ENCODE measurements at places on chromosomes 6 and 20. TPM values are rescaled to one million over a fixed set of nuclear protein-coding genes. Genes with fewer than 3 reads are reported as not detected.

GRCh38 chr20:1075616-1076015 lies 42.8 kb upstream of the PSMF1 start:
- H3K4me3 ChIP-seq: no peak overlapping the region
- no peak for DNase-seq
- no peaks in the 10 kb centered on the region for H3K36me3 ChIP-seq
- H3K27ac ChIP-seq: no peak overlapping the region

Gene TNFRSF6B
- not detected for total RNA-seq

GRCh38 chr20:36093025-36093803 lies 61.3 kb upstream of the EPB41L1 start:
- no peak overlapping the region for H3K27ac ChIP-seq
- peak; percentile 37 for DNase-seq
- H3K27me3 ChIP-seq: peaks cover 20% of the 10 kb centered on the region

DNA sequence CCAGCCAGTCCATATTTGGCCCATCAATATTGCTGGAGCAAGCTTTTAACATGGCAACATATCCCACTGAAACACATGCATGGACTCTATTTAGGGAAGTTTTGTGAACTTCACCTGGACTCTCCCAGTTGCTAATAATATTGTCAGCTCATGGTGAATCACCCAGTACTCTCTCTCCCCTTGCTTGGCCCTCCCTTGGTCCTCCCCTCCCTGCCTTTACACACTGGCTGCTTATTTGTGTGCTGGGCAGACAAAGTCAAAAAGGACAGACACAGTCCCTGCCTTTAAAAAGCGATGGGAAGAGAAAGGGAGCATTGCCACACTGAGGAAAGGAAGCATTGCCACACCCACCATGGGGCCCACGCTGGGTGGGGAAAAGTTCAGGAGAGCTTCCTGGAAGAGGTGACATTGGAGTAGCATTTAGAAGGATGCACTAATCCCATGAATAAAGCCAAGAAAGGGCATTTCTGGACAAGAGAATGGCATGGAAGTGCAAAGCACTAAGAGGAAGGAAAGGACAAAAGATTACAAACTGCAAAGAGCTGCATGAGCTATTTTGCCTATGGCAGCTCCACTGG lies 143.4 kb upstream of the EXOC2 start:
- H3K27me3 ChIP-seq: no peaks in the 10 kb centered on the region
- no peak overlapping the region for H3K27ac ChIP-seq
- no peaks in the 10 kb centered on the region for H3K36me3 ChIP-seq

Gene HLA-DRB5
- total RNA-seq: 1.9 TPM

Gene ADTRP
- total RNA-seq: 8.0 TPM

DNA sequence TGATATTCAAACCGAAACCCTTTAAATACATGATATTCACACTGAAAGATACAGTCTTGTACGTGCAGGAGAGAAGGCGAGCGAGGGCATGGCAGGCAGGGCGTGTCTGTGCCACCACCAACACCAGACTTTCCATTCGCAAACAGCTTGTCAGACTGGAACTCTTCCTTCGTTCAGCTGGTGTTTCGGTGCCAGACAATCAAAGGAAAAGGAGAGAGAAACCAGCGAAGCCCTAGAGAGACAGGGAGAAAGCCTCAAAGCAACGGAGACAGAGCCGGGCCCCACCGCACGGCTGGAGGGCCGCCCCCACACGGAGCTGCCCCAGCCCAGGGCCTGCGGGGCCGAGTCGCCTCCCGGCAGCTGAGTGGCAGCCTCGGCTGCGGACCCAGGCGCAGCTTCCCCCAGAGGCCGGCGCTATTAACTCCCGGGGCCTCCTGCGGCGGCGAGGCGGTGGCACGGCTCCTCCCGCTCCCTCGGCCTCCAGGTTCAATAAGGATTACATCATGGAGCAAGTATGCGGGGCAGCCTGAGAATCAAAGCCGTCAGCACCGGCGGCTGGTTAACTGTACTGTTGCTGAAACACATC lies 32.1 kb upstream of the NR2E1 start:
- no peak overlapping the region for H3K4me3 ChIP-seq
- H3K4me1 ChIP-seq: peaks cover 13% of the 10 kb centered on the region
- H3K36me3 ChIP-seq: no peaks in the 10 kb centered on the region
- H3K27ac ChIP-seq: no peak overlapping the region

Gene CST3
- total RNA-seq: 8.1 TPM

DNA sequence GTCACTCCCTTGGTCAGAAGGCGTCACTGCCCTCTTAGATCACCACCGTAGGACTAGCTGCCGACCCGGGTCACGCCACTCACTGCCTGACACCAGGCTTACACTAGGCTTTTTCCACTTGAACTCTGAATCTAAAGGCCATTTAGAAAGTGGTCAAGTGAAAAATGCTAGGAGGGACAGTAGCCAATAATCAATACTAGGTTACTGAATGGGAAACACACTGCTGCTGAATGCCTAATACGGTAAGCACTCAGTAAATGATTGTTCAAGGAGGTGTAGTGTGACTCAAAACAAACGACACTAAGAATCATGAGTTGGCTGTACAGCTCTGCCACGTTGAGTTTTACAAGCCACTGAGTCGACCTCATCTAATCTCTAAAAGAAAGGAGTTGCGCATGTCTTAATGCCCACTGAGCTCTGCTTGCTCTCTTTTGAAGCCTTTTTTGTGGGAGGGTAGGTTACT lies 760 bp upstream of the IBTK start:
- H3K36me3 ChIP-seq: no peaks in the 10 kb centered on the region
- peak overlapping the region; percentile 91 for H3K4me3 ChIP-seq
- H3K27ac ChIP-seq: peak overlapping the region; percentile 88

DNA sequence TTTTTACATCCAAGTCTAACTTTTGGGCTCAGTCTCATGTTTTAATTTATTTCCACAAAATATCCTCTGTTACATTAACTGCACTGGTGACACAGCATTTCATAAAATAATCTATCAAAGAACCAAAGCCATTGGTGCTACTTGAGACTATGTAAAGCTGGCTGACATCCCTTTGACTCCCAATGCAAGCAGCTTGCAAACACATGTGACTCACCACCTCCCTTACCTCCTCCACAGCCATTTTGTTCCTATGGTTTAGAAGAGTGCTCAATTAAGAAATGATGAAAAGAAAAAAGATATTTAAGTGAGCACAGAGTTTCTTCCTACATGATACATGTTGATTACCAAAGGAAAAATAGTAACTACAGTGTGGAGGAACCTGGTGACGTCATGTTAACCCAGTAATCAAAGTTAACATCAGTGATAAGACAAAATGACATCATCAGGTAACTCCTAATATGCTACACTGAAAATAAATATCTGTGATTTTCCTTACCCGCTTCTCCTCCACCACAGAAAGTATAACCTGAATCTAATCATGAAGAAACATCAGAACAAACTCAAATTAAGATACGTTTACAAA lies 53.3 kb upstream of the LGSN start:
- no peak overlapping the region for H3K4me3 ChIP-seq
- no peaks in the 10 kb centered on the region for H3K27me3 ChIP-seq
- H3K4me1 ChIP-seq: no peaks in the 10 kb centered on the region
- no peak for DNase-seq
- no peaks in the 10 kb centered on the region for H3K36me3 ChIP-seq

- H3K27ac ChIP-seq: no peak overlapping the region
- H3K27me3 ChIP-seq: no peaks in the 10 kb centered on the region
- H3K4me1 ChIP-seq: no peaks in the 10 kb centered on the region
- no peak for DNase-seq
Measured at GRCh38 chr20:54112221-54112884, 42.0 kb upstream of the BCAS1 start.

DNA sequence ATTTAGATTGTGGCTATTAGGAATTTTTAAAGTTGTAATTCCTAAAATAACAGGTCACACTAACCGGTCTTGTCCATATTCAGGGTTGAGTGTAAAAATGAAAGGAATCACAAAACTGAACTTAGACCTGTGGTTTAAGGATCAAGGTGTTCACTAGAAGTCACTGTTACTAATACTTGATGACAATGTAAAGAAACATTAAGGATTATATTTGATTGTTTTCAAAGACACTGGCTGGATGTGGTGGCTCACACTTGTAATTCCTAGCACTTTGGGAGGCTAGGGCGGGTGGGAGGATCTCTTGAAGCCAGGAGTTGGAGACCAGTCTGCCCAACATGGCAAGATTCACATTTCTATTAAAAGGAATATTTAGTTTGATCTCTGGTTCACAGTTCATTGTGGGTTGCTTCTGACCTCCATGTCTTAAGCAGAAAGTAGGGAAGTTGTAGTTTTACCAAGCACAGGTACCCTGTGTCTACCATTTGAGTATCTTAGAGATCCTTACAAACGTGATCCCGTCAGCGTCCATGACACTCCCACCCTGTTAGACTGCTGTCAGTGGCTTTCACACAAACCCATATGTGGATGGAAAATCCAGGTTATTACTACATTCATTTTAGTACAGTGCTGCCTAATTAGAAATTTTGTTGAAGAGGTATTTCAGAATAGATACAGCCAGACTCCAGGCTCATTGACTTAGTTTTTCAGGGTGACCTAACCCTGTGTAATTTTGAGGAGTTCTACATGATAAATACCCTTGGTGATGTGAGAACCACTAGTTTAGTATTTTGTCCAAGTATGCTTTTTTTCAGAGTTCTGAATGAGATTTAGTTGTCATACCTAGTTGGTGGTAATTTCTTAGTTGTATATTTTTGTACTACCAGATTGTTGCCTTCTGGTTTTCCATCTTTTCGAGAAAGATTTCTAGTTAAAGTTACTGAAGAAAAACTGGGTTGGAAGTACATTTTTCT lies 10.2 kb downstream of the SRSF3 start:
- H3K27me3 ChIP-seq: no peaks in the 10 kb centered on the region
- peaks cover 82% of the 10 kb centered on the region for H3K36me3 ChIP-seq
- H3K4me1 ChIP-seq: peaks cover 96% of the 10 kb centered on the region
- peak overlapping the region; percentile 35 for H3K27ac ChIP-seq
- no peak for DNase-seq

- H3K36me3 ChIP-seq: no peaks in the 10 kb centered on the region
- H3K4me1 ChIP-seq: no peaks in the 10 kb centered on the region
- H3K4me3 ChIP-seq: no peak overlapping the region
- H3K27ac ChIP-seq: no peak overlapping the region
- H3K27me3 ChIP-seq: no peaks in the 10 kb centered on the region
- no peak for DNase-seq
Measured at GRCh38 chr6:162177746-162178145, 549.8 kb downstream of the PRKN start.

Gene HEY2
- 0.14 TPM for total RNA-seq

Gene APMAP
- total RNA-seq: 48.4 TPM

DNA sequence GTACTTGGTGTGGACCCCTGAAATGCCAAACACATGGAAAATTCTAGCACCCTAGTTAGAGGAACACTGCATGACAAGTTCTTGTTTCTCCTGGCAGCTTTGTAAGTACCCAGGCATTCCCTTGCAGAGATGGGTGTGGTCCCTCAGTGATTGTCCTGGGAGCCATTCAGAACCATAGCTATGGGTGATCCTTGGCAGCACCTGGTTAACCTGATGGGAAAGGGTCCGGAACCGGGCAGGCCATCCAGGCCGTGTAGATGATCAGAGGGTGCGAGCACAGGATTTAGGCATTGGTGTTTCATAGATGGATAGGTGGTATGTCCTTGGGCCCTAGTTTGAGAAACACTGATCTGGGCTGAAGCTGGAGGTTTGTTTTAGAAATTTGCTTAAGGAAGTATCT lies 95.8 kb downstream of the RPP40 start:
- no peaks in the 10 kb centered on the region for H3K27me3 ChIP-seq
- peaks cover 12% of the 10 kb centered on the region for H3K4me1 ChIP-seq
- H3K4me3 ChIP-seq: no peak overlapping the region
- no peak for DNase-seq
- H3K27ac ChIP-seq: no peak overlapping the region

DNA sequence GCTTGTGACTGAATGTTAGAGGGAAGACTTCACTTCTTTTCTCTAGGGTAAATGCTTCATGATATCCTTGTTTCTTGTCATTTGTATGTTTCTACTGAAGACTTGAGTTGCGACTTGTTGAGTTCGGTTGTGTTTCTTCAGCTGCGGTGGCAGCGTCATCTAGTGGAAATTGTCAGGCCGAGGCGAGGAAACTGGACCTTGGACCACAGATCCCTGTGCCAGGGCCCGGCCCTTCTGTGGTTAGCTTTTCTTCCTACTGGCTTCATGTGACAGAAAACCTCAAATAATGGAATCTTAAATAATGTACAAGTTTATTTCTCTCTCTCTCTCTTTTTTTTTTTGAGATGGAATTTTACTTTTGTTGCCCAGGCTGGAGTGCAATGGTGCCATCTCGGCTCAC lies 12.4 kb downstream of the MTHFD1L start:
- no peaks in the 10 kb centered on the region for H3K4me1 ChIP-seq
- no peak overlapping the region for H3K4me3 ChIP-seq
- H3K27me3 ChIP-seq: no peaks in the 10 kb centered on the region
- H3K27ac ChIP-seq: no peak overlapping the region
- H3K36me3 ChIP-seq: no peaks in the 10 kb centered on the region
- no peak for DNase-seq

DNA sequence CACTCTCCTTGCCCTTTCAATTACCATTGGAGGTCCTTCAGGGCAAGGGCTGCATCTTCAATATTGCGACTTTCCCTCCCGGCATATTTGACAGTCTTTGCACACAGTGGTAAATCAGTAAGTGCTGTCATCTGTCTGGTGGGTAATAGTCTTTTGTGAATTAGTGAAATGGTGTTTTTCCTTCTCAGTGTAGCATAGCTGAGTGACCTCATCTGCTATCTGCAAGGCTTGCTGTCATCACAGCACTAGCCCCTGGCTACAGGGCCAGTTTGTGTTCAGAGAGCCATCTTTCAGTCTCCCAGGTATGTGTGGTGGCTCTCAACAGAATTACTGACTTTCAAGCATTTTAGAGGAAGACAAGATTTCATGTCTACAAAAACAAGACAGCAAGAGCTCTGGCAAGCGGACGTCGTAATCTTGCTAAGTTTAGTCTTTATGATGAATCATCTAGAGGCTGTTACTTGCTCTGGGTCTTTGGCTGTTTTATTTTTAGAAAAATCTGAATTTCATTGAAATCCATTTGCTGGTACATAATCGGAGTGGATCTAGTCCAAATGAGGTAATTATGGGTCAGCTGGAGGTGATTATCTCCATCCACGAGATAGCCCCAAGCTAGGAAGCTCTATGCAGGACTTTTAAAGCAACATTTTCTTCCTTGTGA lies 528.9 kb downstream of the EPM2A start:
- no peak overlapping the region for H3K4me3 ChIP-seq
- DNase-seq: no peak
- no peak overlapping the region for H3K27ac ChIP-seq
- H3K4me1 ChIP-seq: no peaks in the 10 kb centered on the region
- H3K36me3 ChIP-seq: no peaks in the 10 kb centered on the region
- no peaks in the 10 kb centered on the region for H3K27me3 ChIP-seq

DNA sequence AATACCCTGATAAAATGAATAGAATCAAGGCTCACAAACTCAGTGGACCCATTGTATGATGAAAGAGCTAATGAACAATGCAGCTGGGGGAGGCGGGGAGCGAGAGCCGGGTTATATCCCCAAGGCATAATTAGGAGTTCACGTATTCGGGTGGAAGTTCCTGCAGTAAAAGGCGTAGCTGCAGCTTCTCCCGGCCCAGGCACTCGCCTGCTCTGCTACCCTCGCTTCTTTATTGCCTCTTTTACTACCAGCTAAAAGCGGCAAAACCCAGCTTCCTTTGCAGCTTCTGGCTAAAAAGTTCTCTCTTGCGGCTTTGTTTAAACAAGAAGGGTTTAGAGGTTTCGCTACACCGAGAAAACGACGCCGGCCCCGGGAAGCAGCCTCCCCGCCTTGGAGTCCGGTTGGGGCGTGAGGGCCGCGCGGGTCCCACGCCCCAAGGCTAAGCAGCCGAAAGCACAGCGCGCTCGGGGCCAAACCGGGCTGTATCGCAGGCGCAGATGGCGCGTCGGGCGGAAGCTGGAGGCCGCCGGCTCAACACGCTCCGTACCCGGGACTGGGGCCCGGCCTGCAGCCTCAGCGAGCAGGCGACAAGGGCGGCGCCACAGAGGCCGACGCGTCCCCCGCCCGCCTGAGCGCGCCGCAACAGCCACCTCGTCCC lies 1.6 kb downstream of the ZBTB2 start:
- DNase-seq: no peak
- peaks cover 71% of the 10 kb centered on the region for H3K4me1 ChIP-seq
- H3K36me3 ChIP-seq: no peaks in the 10 kb centered on the region
- peak overlapping the region; percentile 61 for H3K4me3 ChIP-seq

Gene ZC2HC1B
- not detected for total RNA-seq
